ENCODE measurements at places on chromosomes 13 and 19.

- DNase-seq: no peak
Measured at GRCh38 chr13:32548837-32549236, 10.2 kb upstream of the N4BP2L2 start.

DNA sequence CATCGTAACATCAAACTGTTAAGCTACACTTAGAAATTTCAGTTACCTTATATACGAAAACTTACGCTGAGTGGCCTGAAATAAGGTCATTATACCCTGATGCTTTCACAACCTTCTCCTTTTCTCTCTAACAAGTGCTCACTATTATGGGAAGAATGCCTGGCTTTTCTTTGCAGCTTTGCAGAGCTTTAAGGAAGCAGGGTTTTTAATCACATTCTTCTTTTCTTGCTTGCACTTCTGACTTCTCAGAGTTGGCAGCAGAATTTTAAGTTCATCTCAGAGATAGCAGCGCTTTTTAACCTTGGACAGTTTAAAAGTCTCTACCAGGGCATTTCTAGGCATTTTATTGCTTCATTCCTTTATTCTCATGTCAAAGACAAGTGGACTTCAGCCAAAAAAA lies 285.1 kb downstream of the SPRY2 start:
- no peak for DNase-seq

- no peak for DNase-seq
Measured at GRCh38 chr19:10920781-10921180, 7.7 kb downstream of the YIPF2 start.

GRCh38 chr13:27830010-27830409 lies 37.7 kb downstream of the GSX1 start:
- DNase-seq: peak; percentile 39

- no peak for DNase-seq
Measured at GRCh38 chr13:95505265-95505664, 47.3 kb upstream of the CLDN10 start.

- DNase-seq: no peak
Measured at GRCh38 chr13:76703621-76704288, 182.4 kb downstream of the KCTD12 start.

GRCh38 chr19:40525234-40526051 lies 51.2 kb upstream of the SHKBP1 start:
- no peak for DNase-seq

DNA sequence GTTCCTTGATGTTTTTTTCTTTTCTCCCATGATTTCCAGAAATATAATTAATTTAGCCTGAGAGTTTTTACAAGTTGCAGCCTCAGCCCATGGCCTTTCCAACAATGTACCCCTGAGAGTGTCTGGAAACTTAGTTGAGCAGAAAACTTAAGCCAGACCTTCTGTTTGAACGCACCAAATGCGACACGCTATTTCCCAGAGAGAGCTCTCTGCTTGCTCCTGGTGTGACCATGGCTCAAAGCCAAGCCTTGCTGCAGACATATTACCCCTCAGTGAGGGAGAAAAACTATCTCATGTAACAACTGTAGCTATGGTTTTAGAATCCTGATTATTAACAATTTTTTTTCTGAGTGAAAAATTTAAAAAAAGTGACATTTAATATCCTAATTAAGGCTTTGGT lies 1204.5 kb upstream of the SLC10A2 start:
- DNase-seq: no peak

DNA sequence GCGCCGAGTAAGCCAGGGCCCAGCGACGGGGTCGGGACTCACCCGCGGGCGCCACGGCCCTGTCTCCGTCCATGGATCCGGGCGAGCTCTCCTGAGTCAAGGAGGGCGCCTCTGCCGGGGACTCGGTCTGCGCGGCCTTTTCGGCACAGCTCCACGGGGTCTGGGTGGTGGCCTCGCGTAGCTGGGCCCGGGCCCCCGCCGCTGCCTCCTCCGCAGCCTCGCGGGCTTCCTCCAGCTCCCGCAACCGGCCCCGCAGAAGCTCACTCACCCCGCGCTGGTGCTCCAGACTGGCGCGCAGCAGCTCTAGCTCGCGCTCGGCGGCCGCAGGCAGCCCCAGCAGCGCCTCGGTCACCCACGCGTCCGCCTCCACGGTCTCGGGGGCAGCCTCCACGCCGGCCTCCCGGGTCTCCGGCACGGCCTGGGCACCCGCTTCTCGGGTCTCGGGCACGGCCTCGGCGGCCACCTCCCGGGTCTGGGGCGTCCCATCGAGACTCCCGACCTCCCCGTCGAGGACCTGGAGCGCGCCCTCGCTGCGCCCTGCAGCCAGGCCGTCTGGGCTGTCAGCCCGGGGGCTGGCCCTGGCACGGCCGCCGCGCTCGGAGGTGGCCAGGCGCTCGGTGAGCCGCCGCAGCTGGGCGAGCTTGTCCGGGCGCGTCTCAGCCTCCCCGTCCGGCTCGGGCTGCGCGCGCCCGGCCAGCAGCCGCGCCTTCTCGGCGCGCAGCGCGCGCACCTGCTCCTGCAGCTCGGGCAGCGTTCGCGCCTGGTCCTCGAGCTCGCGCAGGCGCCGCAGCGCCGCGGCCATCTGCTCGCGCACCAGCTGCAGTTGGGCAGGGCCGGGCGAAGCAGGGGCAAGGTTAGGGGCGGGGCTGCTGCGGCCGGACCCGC lies 8.4 kb downstream of the KANK3 start:
- no peak for DNase-seq

DNA sequence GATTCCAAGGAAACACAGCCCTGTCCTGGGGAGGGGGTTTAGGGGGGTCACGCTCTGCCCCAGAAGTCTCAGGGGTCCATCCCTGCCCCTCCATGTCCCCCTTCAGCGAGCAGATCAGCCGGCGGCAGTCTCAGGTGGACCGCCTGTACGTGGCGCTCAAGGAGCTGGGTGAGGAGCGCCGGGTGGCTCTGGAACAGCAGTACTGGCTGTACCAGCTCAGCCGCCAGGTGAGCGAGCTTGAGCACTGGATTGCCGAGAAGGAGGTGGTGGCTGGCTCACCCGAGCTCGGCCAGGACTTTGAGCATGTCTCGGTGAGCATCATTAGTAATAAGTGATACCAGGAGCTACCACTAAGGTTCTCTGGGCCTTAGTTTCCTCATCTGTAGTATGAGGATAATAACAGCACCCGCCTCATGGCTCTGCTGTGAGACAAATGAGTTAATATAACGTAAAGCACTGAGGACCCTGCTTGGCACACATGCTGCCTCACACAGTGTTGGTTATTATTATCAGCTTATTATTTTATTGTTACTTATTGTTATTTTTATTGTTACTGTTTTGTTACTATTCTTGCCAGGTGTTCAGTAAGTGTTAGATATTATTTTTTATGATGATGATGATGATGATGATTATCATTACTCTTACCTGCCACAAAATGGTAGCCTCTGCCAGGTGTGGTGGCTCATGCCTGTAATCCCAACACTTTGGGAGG lies 20.5 kb upstream of the SHKBP1 start:
- no peak for DNase-seq
